ENCODE measurements at places on chromosomes 7 and 10.

- DNase-seq = no peak
Measured at GRCh38 chr7:12715372-12716133, 28.1 kb downstream of the ARL4A start.

DNA sequence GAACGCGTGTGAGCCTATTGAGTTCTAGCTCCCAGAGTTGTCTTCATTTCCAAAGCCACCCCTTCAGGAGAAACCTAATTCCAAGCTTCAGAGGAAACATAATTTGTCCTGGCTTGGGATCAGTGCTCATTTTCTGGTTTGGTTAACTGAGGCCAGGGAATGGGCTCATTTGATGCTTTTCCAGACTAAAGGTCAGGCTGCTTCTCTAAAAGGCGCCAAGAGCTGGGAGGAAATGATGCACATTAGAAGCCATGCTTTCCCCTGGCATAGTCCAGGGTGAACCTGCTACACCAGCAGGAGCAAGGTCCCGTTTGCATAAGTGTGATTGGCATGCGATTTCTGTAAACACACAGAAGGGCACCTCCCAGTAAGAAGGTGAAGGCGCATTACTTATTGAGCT is 435.0 kb downstream of the GALNT17 start:
- DNase-seq = no peak

DNA sequence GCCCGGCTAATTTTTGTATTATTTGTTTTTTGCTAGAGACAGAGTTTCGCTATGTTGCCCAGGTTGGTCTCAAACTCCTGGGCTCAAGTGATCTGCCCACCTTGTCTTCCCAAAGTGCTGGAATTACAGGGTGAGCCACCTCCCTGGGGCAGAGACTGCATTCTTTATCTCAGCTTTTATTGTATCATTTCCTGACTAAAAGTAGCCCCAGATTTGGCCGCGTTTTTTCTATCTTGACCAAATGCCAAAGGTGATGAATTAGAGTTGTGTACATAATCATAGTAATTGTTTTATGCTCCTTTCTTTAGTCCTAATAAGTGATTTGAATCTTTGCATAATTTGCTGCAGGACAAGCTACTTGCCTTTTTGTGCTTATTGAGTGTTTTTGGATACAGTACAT is 3.1 kb upstream of the SMNDC1 start:
- DNase-seq = no peak

- DNase-seq = no peak
Measured at GRCh38 chr10:31508882-31509281, 189.9 kb downstream of the ZEB1 start.

DNA sequence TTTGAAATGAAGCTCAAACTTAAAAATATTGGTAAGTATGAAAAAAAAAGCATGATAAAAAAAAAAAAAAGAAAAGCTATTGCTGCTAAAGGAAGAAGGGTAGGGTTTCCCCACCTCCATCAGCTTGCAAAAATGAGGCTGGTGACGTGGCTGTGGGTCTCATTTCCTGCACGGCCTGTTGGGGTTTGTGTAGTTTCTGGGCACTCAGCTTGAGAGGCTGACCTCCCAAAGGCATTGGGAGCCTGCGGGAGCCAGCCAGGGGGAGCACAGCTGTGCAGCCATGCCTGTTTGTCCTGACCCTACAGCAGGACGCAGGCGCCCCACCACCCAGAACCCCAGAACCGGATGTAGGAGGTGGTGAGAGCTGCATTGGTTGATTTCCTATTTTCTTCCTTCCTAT is 48.8 kb upstream of the CARD11 start:
- no peak for DNase-seq

DNA sequence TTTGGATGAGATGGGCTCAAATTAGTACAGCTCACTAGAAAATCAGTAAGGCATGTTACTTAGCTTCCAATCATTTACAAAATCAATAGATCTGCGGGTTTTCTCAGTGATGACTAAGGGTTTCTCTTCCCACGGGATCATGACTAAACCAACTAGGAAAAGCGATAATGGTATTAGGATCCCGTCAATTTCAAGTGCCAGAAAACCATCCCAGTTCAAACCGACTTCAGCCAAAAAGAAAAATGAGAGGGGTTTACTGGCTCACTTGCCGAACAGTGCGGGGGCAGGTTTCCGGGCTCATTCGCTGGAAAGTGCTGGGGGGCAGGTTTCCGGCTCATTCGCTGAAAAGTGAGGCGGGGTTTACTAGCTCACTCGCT is 62.1 kb upstream of the LYZL2 start:
- DNase-seq = no peak

DNA sequence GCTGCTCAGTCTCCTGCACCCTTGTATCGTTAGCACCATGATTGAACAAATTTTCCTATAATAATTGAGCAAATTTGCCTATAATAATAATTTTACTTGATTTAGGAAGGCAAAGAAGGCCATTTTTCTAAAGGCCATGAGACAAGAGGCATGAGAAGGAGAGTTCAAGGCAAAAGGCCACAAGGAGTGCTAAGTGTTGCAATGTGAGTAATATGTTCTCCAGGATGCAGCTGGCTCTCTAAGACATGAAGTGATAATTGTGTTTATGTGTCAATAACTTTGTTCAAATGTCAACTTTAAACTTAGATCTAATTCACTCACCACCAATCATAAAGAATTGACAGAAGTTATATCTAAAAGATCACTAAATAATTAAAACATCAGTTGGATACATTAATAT is 53.8 kb downstream of the SGCE start:
- no peak for DNase-seq

GRCh38 chr7:29189743-29190201 is 4.8 kb upstream of the CHN2 start:
- DNase-seq = peak; percentile 20

GRCh38 chr10:11443468-11444154 is 167.8 kb downstream of the USP6NL start:
- no peak for DNase-seq

All from AML-193 (cell line).